Activated CD4-positive, alpha-beta memory T cell treated with anti-CD3 and anti-CD28 coated beads for 36 hours (primary cell): ENCODE measurements at places on chromosomes 3 and 15. TPM values are rescaled to one million over a fixed set of nuclear protein-coding genes. Genes with fewer than 3 reads are reported as not detected.

- DNase-seq, result no peak
- no peak overlapping the region for H3K27ac ChIP-seq
- H3K4me3 ChIP-seq, result no peak overlapping the region
- no peaks in the 10 kb centered on the region for H3K4me1 ChIP-seq
- H3K36me3 ChIP-seq, result no peaks in the 10 kb centered on the region
These were observed 71.8 kb downstream of the IL5RA start for GRCh38 chr3:3038201-3038991.

DNA sequence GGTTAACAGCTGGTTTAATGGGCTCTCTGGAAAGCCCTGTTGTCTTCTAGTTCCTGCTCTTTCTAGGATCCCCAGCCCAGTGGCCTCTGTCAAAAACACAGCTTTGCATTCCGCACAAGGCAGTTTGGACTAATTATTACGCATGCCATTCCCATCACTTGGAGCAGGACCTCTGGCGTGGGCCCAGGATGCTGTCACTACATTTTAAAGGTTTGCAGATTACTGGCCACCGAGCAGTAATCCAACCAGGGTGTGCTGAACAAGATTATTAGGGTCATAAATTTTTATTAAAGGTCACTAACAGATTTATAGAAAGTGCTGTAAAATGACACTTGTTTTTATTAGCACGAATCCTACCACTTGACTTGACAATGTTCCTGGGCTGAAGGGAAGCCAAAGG lies 143.6 kb upstream of the SLC6A11 start:
- no peaks in the 10 kb centered on the region for H3K36me3 ChIP-seq
- no peak overlapping the region for H3K27ac ChIP-seq
- no peaks in the 10 kb centered on the region for H3K4me1 ChIP-seq
- H3K27me3 ChIP-seq, result peaks cover 4% of the 10 kb centered on the region

DNA sequence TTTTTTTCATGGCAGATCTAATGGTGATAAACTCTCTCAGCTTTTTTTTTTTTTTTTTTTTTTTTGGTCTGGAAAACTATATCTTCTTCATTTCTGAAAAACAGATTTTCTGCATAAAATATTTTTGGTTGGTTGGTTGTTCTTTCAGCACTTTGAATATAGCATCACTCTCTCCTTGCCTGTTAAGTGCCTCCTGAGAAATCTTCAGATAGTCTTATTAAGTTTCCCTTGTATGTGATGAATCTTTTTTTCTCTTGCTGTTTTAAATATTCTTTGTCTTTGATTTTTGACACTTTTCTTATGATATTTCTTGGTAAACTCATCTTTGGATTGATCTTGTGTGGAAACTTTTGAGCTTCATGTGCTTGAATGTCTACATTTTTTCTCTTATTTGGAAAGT lies 44.2 kb upstream of the OSTN start:
- DNase-seq, result no peak
- no peak overlapping the region for H3K4me3 ChIP-seq
- no peak overlapping the region for H3K27ac ChIP-seq
- no peaks in the 10 kb centered on the region for H3K27me3 ChIP-seq
- no peaks in the 10 kb centered on the region for H3K36me3 ChIP-seq

CPEB1 gene
- 0.07 TPM for total RNA-seq

STAC gene
- not detected for total RNA-seq

INKA1 gene
- total RNA-seq, result 1.0 TPM

DNA sequence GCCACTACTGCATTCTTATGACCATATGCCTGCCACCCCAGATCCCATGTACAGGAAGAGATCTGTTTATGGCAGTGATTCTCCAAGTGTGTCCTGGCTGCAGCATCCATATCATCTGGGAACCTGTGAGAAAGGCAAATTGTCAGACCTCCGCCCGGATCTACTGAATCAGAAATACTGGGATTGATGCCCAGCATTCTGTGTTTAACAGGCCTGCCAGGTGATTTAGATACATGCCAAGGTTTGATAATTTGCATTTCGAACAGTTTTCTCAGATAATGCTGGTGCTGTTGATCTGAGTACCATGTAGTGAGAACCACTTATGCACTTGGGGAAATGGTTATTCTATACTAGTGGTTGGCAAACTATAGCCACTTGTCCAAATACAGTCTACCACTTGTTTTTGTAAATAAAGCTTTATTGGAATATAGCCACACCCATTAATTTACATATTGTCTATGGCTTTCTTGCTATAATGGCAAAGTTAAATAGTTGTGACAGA lies 165.4 kb downstream of the SSR3 start:
- H3K27ac ChIP-seq, result no peak overlapping the region
- H3K4me3 ChIP-seq, result no peak overlapping the region
- no peaks in the 10 kb centered on the region for H3K4me1 ChIP-seq

GRCh38 chr15:69807721-69808120 lies 290.0 kb downstream of the TLE3 start:
- no peaks in the 10 kb centered on the region for H3K36me3 ChIP-seq
- peaks cover 9% of the 10 kb centered on the region for H3K4me1 ChIP-seq
- no peaks in the 10 kb centered on the region for H3K27me3 ChIP-seq
- peak; percentile 43 for DNase-seq
- H3K27ac ChIP-seq, result peak overlapping the region; percentile 20
- H3K4me3 ChIP-seq, result no peak overlapping the region

TM4SF4 gene
- not detected for total RNA-seq

GRCh38 chr3:125398952-125399351 lies 23.8 kb upstream of the ZNF148 start:
- H3K4me1 ChIP-seq, result no peaks in the 10 kb centered on the region
- H3K27ac ChIP-seq, result no peak overlapping the region
- no peaks in the 10 kb centered on the region for H3K36me3 ChIP-seq
- no peak for DNase-seq

- H3K4me3 ChIP-seq, result no peak overlapping the region
- peaks cover 33% of the 10 kb centered on the region for H3K4me1 ChIP-seq
- no peaks in the 10 kb centered on the region for H3K27me3 ChIP-seq
- H3K36me3 ChIP-seq, result peaks cover 14% of the 10 kb centered on the region
- no peak overlapping the region for H3K27ac ChIP-seq
These were observed 24.2 kb downstream of the ABHD2 start for GRCh38 chr15:89112341-89112971.

GRCh38 chr3:30342318-30343060 lies 263.9 kb upstream of the TGFBR2 start:
- peaks cover 45% of the 10 kb centered on the region for H3K4me1 ChIP-seq
- no peaks in the 10 kb centered on the region for H3K27me3 ChIP-seq
- H3K27ac ChIP-seq, result no peak overlapping the region
- H3K4me3 ChIP-seq, result no peak overlapping the region
- peaks cover under 1% of the 10 kb centered on the region for H3K36me3 ChIP-seq

YEATS2 gene
- 45.4 TPM for total RNA-seq

C3orf85 gene
- total RNA-seq, result not detected

- no peak for DNase-seq
- peaks cover 54% of the 10 kb centered on the region for H3K4me1 ChIP-seq
- no peak overlapping the region for H3K27ac ChIP-seq
- no peaks in the 10 kb centered on the region for H3K36me3 ChIP-seq
These were observed 44.9 kb upstream of the SEC13 start for GRCh38 chr3:10365791-10366190.

FOXB1 gene
- 2.0 TPM for total RNA-seq

DNA sequence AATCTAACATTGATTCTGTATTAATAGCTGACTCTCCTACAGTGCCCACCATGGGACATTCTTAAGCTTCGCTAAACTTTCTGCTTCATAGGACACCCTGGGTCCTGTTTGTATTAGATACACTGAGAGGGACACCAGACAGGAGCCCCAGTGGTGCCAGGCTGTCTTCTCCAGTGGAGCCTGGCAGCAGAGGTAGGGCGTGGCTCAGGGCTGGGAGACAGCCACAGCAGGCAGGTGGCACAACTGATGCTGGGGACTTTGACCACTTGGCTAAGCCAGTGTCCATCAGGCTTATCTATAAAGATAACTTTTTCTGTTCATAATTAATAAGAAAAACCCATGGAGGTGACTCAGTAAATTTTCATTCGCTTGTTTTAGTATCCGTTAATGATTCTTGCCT lies 21.8 kb downstream of the NIPA1 start:
- H3K36me3 ChIP-seq, result no peaks in the 10 kb centered on the region
- H3K4me1 ChIP-seq, result peaks cover 16% of the 10 kb centered on the region
- no peak overlapping the region for H3K4me3 ChIP-seq
- H3K27me3 ChIP-seq, result no peaks in the 10 kb centered on the region

- H3K27me3 ChIP-seq, result no peaks in the 10 kb centered on the region
- H3K27ac ChIP-seq, result peak overlapping the region; percentile 77
- peak; percentile 31 for DNase-seq
- H3K36me3 ChIP-seq, result peaks cover 4% of the 10 kb centered on the region
- H3K4me1 ChIP-seq, result peaks cover 55% of the 10 kb centered on the region
These were observed 100.0 kb downstream of the LPP start for GRCh38 chr3:188253800-188254452.

DNA sequence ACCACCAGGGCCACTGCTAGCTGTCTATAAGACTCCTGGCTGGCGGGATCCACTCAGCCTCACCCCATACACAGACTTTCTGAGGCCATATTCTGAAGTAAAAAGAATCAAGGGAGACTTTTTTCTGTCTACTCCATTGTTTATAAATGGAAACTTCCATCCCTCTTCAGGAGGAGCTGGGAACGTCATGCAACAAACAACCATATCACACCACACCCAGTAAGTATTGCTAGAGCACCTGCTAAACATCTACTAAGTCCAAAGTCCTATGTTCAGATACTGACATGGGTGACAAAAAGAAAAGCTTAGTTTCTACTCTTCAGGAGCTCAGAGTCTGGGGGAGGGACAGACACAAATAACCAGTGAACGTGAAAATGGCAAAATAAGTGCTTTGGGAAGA lies 324.8 kb upstream of the ONECUT1 start:
- H3K4me1 ChIP-seq, result no peaks in the 10 kb centered on the region
- no peaks in the 10 kb centered on the region for H3K27me3 ChIP-seq
- no peak overlapping the region for H3K4me3 ChIP-seq
- DNase-seq, result no peak

BBS4 gene
- 12.6 TPM for total RNA-seq

DNA sequence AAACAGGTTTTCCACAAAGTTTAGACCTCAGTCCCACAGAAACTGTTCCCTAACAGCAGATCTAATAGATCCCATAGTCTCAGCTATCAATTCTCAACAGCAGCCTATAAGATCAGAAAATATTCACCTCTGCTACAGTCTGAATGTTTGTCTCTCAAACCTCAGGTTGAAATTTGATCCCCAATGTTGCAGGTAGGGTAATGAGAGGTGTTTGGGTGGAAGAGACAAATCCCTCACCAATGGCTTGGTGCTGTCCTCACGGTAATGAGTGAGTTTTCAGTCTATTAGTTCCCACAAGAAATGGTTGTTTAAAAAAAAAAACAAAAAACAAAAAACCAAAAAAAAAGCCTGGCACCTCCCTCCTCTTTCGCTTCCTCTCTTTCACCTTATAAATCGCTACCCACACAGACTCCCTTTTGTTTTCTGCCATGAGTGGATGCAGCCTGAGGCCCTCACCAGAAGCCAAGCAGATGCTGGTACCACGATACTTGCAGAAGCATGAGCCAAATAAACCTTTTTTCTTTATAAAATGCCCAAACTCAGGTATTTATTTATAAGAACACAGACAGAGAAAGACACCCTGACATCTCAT lies 14.2 kb downstream of the ZNF280D start:
- no peak overlapping the region for H3K4me3 ChIP-seq
- no peak overlapping the region for H3K27ac ChIP-seq
- peaks cover 10% of the 10 kb centered on the region for H3K36me3 ChIP-seq
- H3K27me3 ChIP-seq, result no peaks in the 10 kb centered on the region
- peaks cover 49% of the 10 kb centered on the region for H3K4me1 ChIP-seq
- DNase-seq, result no peak

DNA sequence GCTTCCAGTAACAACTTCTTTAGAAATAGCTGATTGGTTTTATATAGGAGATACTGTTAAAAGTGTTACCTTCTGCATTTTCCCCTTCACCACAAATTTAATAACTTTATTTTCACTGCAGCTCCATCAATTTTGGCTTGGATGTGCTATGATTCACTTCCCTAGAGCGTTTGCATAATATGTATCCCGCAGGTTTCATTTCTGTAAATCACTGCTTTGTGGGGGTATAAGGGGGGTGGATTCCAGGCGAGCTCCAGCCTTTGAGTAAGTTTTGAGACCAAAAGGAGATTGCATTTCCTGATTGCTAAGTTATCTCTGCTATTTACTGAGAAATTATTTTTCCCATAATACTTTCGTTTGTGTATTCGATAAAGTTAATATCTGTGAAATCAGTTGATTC lies 232.6 kb downstream of the TBL1XR1 start:
- H3K4me1 ChIP-seq, result no peaks in the 10 kb centered on the region
- H3K4me3 ChIP-seq, result no peak overlapping the region
- no peaks in the 10 kb centered on the region for H3K36me3 ChIP-seq
- no peak for DNase-seq
- H3K27ac ChIP-seq, result no peak overlapping the region
- peaks cover 6% of the 10 kb centered on the region for H3K27me3 ChIP-seq

DNA sequence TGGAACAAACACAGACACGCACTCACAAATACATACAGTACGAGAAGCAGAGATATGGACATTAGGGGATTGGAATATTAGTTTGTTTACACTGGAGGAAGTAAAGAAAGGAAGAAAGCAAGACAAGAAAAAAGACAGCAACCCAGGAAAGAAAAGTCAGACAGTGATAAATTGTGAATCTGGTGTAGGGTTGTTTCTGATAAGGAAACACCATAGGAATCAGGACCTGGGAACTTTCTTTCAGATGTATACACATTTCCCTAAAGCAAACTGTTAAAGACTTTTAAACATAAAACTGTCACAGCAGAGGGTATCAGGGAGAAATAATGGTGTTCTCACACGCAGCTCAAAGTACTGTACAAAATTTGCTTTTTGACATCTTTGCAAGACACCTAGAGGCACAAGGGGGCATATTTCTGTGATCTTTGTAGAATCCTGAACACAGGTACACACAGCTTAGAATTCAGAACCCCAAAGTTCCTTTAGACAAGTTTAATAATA lies 153.7 kb downstream of the TUSC7 start:
- no peaks in the 10 kb centered on the region for H3K36me3 ChIP-seq
- H3K27me3 ChIP-seq, result no peaks in the 10 kb centered on the region
- no peak overlapping the region for H3K27ac ChIP-seq
- no peak overlapping the region for H3K4me3 ChIP-seq

GRCh38 chr3:165903885-165904630 lies 66.8 kb upstream of the BCHE start:
- no peaks in the 10 kb centered on the region for H3K36me3 ChIP-seq
- no peak overlapping the region for H3K27ac ChIP-seq
- H3K4me3 ChIP-seq, result no peak overlapping the region
- H3K4me1 ChIP-seq, result no peaks in the 10 kb centered on the region
- H3K27me3 ChIP-seq, result no peaks in the 10 kb centered on the region
- DNase-seq, result no peak

ST3GAL6 gene
- total RNA-seq, result not detected

- no peak overlapping the region for H3K4me3 ChIP-seq
- H3K27ac ChIP-seq, result no peak overlapping the region
- no peaks in the 10 kb centered on the region for H3K36me3 ChIP-seq
- H3K4me1 ChIP-seq, result peaks cover 2% of the 10 kb centered on the region
- DNase-seq, result no peak
These were observed 113.7 kb upstream of the GOLGA8J start for GRCh38 chr15:29968895-29969561.

ADCY5 gene
- total RNA-seq, result not detected
